Activated T-helper 1 cell treated with Interleukin-2 at 50 U/mL for 16 hours (primary cell): ENCODE measurements at places on chromosomes 6 and 20.

DNA sequence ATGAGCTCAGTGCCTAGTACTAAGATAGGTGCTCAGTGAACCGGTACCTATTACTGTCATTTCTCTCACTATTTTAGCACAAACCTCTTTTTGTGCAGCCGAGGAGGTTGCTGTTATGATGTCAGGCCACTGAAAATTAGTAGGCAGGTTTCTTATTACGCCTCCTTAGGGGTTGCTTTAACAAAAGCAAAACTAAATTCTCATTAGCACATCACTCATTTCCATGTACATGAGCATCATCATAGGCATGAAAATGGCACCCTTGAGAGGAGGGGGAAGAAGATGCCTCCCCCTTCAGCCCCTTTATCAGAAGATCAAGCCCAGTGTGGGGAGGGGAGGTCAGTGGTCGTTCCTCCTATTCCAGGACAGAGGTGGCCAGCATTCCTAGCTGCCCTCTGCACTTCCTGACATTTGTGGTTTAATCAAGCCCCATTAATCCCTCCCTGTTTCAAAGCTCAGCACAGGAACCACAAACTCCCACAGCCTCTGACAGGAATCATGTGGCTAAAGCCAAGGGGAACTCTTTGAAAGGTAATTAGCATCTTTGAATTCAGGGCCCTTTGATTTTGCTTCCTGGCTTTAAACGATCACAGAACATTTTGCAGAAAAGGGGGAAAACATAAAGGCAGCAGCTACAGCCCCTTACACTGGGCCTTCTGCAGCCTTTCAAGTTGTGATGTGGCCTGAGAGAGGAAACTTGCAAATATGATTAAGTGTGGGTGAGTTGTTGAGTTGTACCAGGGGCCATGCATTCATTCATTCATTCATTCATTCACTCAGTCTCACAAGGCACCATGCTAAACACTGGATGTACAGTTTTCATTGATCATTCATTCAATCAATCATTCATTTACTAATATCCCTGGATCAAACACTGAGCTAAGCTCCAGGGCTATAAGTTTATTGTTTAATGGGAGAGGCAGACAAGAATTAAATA, 31.9 kb upstream of the PSMF1 start:
- no peak for DNase-seq

DNA sequence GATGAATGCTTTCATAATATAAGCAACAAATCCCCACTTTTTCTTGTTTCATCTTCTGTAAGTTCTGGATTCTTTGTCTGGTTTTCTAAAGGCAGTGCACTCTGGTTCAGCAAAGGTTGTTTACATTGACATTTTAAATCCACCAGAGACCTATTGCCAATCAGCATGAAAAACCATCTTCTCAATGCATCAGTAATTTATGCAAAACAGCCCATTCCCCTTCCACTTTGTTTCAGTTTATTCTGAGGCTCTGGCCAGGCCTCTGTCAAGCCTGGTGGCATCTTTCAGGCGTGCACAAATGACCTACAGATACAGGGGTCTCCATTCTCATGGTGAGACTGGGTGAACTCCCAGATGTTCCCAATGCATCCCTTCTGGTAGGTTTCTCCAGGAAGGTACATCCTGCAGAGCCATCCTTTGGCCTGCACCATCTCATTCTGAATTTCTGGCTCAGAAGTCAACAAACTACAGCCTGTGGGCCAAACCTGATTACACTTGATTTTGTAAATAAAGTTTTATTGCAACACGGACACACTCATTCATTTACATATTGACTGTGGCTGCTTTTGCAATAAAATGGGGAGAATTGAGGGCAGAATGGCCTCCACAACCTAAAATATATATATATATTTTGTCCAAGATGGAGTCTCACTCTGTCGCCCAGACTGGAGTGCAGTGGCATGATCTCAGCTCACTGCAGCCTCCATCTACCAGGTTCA, 405.4 kb downstream of the PREX1 start:
- no peak for DNase-seq

GRCh38 chr20:37315021-37315451, 25.6 kb downstream of the MANBAL start:
- no peak for DNase-seq

DNA sequence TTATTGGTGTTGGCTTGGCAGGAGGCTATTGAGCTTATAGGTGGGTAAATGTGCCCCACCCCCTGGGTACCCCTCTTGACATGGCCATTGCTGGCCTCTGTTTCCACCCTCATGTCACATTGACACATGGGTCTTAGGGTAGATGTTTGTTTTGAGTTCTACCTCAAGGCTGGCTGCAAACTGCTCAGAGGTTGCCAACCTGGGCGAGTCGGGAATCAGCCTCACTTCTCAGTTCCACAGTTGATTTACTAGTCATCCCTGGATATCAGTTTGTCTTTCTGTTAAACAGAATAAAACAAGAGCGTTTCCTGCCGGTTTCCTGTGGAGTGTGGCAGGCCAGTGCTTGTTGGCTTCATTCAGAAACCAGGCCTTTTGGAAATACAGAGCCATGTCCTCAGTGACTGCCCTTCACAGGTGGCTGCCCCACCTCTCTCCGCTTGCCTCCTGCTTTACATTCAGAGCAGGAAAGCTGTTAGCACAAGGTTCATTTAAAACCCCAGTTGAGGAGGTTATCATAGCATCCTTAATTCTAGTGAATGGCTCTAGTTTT, 105.6 kb downstream of the TCP11 start:
- DNase-seq = no peak

DNA sequence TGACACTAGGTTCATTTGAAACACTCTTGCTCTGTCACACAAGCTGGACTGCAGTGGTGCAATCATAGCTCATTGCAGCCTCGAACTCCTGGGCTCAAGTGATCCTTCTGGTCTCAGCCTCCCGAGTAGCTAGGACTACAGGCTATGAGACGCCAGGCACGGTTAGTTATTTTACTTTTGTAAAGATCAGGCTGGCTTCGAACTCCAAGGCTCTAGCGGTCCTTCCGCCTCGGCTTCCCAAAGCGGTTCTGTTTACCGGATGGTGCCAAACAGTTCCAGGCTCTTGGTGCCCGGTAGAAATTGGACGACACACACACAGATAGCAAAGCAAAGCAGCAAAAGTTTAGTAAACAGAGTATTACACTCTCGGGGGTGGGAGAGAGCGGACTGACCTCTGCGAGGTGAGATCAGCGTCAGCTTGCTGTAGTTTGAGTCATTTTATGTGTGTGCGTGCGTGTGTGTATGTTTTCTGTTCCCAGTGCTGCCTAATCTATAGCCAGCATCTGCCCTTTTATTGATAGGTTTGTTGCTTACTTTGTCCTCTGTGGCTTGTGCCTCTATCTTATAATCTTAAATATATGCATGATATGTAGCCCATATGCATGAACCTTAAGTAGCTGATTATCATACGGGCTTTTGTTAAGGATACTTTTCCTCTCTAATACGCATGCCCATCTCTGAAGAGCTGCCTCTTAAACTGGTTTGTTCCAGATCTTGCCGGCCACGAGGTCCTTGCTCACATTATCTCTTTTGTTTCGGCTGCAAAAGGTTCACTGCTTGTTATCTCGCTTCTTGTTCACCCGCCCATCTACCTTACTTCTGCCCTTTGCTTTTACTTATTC, 75.2 kb downstream of the OR2B2 start:
- DNase-seq = peak; percentile 30

- no peak for DNase-seq
Measured at GRCh38 chr6:85798931-85799652, 156.4 kb upstream of the SYNCRIP start.

DNA sequence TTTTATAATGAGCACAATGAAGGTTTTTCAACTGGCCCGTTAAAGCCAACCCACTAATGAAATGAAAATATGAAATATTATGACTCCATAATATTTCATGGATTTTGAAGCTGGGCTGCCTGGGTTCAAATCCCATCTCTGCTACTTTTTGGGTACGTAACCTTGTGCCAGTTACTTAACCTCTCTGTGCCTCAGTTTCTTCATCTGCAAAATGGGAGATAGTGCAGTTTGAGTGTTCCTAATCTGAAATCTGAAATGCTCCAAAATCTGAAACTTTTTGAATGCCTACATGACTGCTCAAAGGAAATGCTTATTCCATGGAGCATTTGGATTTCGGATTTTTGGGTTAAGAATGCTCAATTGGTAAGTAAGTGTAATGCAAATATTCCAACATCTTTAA, 29.5 kb downstream of the PTPRA start:
- DNase-seq = no peak
